OCI-M1 (cell line): ENCODE measurements at places on chromosomes 12 and 14.

DNA sequence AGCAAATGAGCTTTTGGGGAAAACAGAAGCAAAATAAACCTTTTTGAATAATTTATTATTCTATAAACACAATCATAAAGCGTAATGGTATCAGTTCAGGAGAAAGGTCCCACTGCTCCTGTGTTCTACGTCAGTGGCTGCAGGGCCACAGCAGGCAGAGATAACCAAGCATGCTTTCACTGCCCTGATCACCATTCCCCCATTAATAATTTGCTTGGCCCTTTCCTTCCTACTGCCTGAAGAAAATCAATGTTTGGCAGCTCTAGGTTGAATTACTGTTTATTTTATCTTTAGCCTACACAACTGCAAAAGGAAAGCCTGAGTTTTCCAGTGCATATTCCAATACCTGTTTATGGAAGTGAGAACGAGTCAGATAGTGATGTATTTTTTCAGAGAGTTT lies 369.9 kb downstream of the DIO2 start:
- DNase-seq: no peak

GRCh38 chr12:54046809-54047159 lies 6.9 kb upstream of the HOXC4 start:
- no peak for DNase-seq

DNA sequence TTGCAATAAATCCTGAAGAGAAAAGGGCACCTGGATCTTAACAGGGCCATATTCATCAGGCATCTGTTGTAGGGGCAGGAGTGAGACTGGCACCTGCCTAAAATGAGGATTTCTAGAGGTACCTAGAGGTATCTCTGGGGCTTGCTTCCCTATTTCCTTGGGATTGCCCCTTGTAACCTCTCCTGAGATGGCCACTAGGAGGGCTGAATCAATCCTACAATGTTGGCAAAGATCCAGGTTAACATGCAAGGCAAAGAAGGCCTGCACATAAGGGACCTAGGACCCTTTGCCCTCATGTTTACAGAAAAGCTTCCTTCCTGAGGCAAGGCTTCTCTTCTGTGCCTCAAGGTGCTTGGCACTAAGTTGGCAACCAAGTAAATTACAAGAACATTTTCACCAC lies 25.8 kb upstream of the CLEC4E start:
- no peak for DNase-seq

- no peak for DNase-seq
Observed at GRCh38 chr12:63495974-63496373, 172.3 kb downstream of the DPY19L2 start.

DNA sequence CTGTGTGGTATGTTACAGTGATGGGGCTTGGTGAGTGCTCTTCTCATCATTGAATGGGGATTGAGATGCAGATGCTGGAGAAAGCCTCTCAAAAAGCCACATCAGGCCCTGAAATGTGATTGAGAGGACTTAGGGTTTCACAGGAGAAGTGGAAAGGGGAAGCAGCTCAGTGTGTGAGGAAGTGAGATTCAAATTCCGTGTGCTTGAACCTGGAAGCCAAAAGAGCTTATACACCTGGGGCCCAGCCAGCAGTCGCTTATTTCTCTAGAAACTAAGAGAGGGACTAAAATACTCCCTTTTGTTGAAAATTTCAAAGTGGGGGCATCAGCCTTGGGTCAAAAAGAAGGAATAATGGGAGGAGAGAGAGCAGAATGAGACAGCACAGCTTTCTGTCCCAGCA lies 39.1 kb upstream of the GZMB start:
- DNase-seq: no peak

DNA sequence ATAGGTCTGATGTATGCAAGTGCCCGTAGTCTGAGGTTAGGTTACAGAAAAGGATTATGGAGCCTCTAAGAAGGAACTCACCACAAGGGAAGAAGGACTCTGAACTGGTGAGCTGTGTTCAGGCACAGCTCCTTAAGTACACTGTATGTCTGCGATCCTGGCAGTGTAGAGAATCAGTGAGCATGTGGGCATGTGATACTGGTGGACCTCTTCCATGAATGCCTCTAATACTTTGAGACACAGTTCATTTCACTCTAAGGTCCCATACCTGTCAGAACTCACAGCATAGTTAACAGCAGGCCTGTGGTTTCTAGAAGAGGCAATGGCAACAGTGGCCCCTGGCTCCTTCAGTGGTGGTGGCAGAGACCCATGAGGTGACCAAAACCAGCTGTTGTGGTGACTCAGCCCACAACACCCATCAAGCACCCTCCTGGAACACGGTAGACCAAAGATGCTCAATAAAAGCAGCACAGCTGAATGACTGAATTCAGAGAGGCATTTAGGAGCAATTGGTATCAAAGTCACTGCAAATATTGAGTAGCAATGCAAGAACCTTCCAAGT lies 6.9 kb upstream of the OR6J1 start:
- peak; percentile 83 for DNase-seq

GRCh38 chr12:131872154-131873051 lies 22.0 kb upstream of the ULK1 start:
- DNase-seq: no peak

- DNase-seq: no peak
Observed at GRCh38 chr12:124940393-124941169, 26.1 kb upstream of the UBC start.

DNA sequence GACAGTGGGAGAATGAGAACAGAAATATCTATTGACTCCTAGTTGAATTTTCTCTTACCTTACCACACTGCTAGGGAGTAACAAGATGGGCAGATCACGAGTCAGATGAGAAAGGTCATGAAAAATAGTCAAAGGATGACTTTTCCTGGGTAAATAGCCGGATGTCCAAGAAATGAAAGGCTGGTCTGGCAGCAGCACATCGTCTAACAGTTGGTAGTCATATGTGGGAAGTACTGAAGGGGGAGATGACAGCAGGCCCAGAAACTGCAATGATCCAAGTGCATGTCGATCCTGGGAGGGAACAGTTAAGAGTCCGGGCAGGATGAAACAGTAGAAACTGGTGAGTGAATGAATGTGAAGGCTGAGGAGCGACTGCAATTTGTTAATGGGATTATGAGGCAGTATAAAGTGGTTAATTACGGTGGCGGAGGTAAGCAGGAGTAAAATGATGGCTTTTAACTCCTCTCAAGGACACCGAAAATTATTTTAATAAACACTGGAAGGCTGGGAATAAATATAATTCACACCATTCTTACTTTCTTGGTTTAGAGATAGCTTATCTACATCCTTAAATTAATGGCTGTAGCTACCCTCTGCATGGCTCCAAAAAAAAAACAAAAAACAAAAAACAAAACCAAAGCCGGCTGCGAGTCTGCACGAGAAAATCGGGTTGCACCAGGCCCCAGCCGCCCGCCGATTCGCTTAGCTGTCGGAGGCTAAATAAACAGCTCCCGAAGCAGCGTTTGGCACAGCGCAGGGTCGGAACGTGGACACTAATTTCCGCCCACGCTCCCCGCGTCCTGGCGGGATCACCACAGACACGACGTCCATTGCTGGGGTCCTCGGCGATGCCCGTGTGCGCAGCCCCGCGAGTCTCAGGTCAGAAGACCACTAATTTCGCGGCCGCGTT lies 1.0 kb upstream of the ERC1 start:
- DNase-seq: peak; percentile 80

- DNase-seq: no peak
Observed at GRCh38 chr12:43893670-43894069, 57.8 kb downstream of the TMEM117 start.

GRCh38 chr12:104686196-104686595 lies 229.4 kb downstream of the CHST11 start:
- DNase-seq: no peak

- DNase-seq: peak; percentile 32
Observed at GRCh38 chr14:60093606-60094005, 1.9 kb downstream of the PCNX4 start.

- no peak for DNase-seq
Observed at GRCh38 chr12:2581293-2582045, 213.3 kb upstream of the FKBP4 start.

DNA sequence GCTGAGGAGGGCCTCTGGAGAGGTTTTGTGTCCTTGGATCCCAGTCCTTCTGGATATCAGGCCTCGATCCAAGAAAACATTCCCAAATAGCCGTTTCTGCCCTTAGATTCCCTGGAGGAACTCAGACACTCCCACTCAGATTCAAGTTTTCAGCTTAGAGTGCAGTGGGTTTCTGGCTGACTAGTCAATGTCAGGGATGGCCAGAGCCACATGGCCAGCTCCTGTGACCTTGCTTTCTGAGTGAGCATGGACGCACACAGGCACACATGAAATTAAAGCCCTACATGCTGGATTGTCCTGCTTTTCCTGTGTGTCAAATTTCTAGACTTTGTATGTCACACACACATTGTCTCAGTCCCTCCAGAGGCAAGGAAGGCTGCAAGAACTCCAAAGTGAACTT lies 86.2 kb downstream of the TNFAIP2 start:
- no peak for DNase-seq

GRCh38 chr12:65952737-65953209 lies 128.5 kb downstream of the HMGA2 start:
- DNase-seq: no peak

GRCh38 chr12:65324551-65324950 lies 46.1 kb downstream of the MSRB3 start:
- no peak for DNase-seq

GRCh38 chr12:105764216-105764835 lies 374.4 kb downstream of the NUAK1 start:
- DNase-seq: no peak
